ENCODE measurements at places on chromosomes 12 and 14. TPM values are rescaled to one million over a fixed set of nuclear protein-coding genes. Genes with fewer than 3 reads are reported as not detected.

ANO2 gene
- total RNA-seq = 5.5 TPM

KLRC1 gene
- not detected for total RNA-seq

DNA sequence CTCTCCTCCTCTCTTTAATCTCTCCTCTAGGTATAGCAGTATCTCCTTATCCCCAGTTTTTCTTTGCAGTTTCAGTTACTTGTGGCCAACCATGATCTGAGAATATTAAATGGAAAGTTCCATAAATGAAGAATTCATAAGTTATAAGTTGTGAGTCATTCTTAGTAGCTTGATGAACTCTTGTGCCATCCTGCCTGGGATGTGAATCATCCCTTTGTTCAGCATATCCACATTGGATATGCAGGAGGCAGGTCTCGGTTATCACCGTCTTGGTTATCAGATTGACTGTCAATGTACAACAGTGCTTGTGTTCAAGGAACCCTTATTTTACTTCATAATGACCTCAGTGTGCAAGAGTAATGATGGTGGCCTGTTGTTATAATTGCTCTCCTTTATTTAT is 134.0 kb downstream of the TMEM117 start:
- DNase-seq = no peak

GRCh38 chr14:102095871-102096568 is 9.2 kb upstream of the HSP90AA1 start:
- no peak for DNase-seq

DNA sequence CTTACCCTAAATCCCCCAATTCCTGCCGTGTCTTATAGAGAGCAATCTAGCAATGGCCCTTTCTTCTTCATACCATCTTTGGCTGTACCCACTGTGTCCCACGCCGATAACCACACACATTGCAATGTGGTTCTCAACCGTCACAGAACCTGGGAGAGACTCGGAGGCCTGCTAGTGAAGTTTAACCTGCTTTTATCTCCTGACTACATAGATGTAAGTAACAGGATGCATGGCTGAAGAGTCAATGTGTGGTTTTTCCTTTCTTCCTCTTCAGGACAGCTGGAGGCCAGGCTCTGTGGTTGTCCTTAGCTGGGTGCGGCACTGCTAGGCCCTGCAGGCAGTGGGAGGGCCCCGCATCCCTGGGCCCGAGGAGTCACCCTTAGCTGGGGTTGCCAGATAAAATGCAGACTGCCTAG is 51.3 kb downstream of the ZNF664 start:
- no peak for DNase-seq

GRCh38 chr12:2288471-2288870 is 235.7 kb downstream of the CACNA1C start:
- no peak for DNase-seq

GRCh38 chr12:32052212-32052713 is 54.4 kb upstream of the BICD1 start:
- no peak for DNase-seq

- DNase-seq = no peak
Observed at GRCh38 chr12:65894624-65895390, 70.5 kb downstream of the HMGA2 start.

- DNase-seq = no peak
Observed at GRCh38 chr12:109571773-109572505, 1.4 kb downstream of the MMAB start.

DNA sequence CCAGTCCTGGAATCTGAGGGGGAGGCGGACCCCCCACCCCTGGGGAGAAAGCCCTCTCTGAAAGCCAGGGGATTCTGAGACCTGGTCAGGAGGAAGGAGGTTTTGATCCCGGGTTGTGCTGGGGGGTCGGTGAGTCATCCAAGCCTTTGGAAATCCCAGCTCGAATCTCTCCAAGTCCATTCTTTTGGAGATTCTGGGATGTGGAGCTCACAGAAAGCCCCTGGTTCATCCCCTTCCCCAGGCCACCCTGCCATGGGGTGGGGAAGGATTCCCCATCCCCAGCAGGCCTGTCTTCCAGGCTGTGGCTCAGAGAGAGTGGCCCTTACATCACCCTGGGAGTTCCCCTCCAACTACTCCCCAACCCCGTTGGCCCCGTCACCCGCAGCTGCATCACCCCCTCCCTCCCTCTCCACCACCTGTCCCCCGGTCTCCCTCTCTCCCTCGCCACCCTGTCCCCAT is 14.3 kb downstream of the EXOC3L4 start:
- DNase-seq = no peak

DNA sequence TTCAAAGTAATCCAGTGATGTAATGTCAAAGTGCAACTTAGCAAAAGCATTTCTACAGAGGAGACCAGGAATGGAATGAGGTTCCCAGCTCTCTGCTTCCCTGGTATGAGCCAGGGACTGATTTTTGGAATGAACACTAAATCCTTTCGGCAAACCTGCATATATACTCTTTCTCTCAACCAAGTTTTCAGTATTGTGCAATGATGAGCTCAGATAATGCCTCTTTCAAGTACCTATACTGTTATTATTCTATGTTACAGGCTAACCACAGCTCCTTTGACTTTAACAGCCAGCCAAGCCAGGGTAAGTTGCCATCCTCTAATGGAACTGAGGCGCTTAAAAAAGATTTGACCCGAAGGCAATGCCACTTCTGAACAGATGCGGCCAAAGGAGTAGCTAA is 104.9 kb upstream of the FSCB start:
- DNase-seq = no peak

DNA sequence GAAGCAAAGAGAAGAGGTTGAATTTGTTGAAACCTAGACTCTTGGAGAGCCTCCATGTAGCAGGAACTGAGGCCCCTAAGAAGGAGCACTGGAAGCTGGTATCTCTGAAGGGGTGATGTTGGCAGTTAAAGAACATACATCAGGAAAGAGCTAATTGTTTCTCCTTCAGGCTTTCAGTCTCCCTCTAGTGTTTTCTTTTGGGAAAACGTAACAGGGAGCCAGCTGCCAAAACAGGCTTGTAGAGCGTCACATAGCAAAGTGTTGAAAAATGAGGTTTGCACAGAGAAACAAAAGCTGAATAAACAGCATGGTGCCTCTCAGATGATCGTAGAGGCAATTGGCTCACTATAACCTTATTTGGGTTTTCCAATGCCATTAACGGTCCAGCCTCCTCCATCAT is 46.9 kb upstream of the CAND1 start:
- DNase-seq = no peak

DNA sequence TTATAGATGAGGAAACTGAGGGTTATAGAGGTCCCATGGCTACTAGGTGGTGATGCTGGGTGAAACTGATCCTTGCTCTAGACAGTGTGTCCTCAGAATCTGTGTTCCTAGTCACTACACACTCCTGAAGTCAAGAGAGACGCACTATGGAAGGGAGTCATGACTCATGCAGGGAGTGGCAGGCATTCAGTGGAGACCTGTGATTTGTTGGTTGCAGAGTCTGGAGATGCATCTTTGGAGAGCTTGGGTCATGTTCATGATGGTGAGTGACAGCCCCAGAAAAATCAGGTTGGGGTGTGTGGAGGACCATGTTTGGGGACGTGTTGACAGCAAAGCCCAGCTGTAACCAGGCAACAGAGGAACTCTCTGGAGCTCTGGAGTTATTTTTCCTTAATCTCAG is 38.0 kb upstream of the FBXO21 start:
- no peak for DNase-seq

- DNase-seq = no peak
Observed at GRCh38 chr12:12999271-12999958, 650 bp downstream of the HEBP1 start.

DNA sequence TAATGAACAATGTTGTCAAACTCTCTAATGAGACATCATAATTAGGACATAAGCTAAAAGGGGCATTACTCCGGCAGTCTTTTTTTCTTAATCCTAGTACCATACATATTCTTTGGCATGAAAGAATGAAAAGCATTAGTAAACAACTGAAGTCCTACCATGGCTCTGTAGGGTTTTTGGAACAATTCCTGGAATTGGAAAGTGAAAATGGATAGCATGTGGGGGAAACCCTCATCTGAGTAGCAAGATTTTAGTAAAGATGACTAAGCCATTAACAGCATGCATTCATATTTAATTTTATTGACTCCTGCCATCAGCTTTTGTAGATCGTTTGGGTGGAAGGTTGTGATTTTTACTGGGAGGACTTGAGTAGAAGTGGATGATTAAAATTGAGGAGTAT is 216.2 kb upstream of the PDZRN4 start:
- no peak for DNase-seq

GRCh38 chr14:92247341-92247740 is 75.6 kb upstream of the SLC24A4 start:
- DNase-seq = no peak

DNA sequence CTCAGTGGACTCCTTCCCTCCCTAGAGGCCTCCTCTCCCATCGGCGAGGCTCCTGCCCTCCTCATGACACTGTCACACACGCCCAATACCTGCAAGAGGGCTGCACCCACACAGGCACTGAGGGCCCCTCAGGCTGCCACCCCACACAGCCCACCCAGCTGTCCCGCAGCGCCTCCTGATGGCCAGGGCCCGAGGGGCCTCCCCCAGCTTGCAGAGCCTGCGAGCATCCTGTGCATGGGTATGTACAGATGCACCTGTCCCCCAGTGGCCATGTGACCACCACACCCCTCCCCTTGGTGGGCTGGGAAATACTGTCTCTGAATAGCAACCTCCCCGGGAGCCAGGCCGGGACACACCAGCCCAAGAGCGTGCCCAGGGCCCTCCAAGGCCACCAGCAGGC is 19.0 kb upstream of the NUDT14 start:
- DNase-seq = no peak

DNA sequence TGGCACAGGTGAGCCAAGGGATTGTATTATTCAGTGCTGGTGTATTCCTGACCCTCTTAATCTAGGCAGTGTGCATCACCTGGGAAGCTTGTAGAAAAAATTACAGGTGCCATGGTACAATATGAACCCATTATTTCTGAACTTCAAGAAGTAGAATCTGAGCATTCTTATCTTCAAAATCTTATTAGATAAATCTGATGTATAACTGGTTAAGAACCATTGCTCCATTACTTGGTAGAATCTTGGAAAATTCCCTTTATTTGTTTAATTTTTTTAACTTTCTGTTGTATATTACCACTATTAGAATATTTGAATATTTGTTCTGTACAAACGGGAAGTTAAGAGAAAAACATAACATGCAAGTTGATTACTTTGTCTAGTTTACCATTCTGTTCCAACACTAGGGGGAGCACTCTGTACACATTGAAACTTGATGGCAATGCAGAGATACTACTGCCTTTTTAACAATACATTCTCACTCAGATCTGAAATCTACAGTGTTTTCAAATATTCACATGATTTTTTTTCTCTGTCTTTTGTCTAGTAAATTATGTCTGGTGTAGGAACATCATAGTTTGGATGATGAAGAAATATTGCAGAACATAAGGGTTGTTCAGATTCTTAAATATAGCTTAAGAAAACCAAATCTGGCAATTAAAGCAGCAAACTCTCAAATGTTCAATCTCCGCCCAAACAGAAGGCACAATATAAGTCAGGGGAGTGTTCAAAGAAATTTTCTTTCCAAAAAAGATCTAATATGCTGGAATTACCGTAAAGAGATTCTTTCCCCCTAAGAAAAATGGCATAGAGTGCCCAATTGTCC is 196.6 kb downstream of the PCNX1 start:
- no peak for DNase-seq
